Cerebellar cortex (tissue), 1 donor: ENCODE measurements at places on chromosomes 7 and 10.
A peak's percentile ranks its signal among the peaks of the same experiment; 100 is the strongest.

GRCh38 chr7:936386-937054, 18.0 kb downstream of the ADAP1 start:
- DNase-seq: no peak

GRCh38 chr10:17213646-17214349, 12.3 kb upstream of the TRDMT1 start:
- DNase-seq: no peak

GRCh38 chr10:125916977-125917376, 20.6 kb downstream of the FANK1 start:
- no peak for DNase-seq

DNA sequence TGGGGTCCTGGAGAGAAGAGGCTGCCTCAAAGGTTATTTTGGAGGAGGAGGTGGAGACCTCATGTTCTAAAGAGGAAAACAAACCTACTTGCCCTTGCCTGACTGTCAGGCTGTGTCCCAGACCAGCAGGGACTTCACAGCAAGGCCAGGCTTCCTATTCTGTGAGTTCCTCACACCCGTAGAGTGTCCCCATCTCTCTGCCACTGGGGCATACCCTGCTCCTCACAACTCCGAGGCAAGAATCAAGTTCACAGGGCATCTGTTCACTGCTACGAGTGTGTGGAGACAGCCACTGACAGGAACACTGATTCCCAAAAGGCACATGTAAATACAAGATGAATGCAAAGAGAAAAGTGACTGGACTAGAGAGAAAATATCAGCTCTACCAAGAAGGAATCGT, 38.0 kb downstream of the PDE1C start:
- no peak for DNase-seq

DNA sequence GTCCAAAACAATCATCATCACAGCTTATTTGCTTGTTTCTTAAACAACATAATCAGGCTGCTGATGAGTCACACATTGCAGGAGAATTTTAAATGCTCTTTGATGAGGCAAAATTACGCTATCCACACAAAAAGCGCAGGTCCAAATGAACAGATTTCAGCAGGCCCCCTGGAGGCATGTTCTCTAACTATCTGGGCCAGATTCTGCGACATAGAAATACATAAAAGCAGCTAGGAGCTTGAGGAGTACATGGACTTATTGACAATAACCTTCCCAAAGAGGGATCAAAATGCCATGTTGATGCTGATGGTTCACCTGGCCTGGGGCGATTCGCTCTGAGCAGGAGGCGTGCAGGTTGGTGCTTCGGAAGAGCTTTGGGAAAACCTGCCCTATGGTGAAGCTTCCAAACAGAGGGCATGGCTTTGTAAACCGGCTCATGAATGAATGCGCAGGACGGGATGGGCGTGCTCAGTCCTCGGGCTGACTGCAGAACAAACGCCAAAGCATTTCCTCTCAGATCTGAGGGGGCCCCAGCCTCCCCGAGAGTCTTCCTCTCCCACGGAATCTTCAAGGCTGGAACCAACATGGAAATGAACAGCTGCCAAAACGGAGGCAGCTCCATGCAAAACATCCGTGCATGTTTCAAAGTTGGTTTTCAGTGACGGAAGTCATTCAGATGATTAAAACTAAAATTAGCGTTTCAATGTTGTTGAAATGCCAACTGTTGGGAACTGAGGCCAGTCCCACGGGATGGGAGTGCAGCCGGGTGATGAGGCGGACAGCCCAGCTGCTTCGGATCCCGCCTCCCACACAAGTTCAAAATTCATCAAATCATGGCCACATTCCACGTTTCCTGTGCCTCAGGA, 179.6 kb downstream of the TCERG1L start:
- DNase-seq: peak; percentile 69

- no peak for DNase-seq
Observed at GRCh38 chr10:14311206-14311957, 19.3 kb downstream of the FRMD4A start.

DNA sequence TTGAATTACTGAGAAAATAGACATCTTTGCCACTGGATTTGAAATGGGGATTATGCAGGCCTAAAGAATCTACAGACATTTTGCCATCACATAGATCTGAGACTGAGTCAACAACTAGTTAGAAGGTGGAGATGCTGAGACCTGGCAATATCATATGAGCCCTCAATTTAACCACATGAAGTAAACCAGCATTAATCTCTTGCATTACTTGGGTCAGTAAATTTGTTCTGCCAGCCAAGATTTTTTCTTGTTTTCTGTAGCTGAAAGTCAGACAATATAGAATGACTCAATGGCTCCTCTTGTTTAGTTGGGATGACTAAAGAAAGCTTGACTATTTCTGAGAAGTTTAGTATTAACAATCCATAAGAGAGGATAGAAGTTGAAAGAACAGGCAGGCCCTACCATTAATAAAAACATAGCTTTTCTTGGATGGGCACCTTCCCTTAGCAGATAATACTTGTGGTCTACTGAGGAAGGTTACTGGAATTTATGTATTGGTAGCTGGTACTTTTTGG, 396.7 kb upstream of the SORCS1 start:
- DNase-seq: no peak

GRCh38 chr7:89503281-89503680, 651.0 kb upstream of the STEAP1 start:
- no peak for DNase-seq
